Stimulated activated CD8-positive, alpha-beta memory T cell treated with anti-CD3 and anti-CD28 coated beads, Interleukin-4, amount 100 ng/mL, for 1 hour (primary cell): ENCODE measurements at places on chromosomes 3 and 15.

GRCh38 chr15:88702983-88703382 is 64.2 kb downstream of the ISG20 start:
- no peak for DNase-seq

DNA sequence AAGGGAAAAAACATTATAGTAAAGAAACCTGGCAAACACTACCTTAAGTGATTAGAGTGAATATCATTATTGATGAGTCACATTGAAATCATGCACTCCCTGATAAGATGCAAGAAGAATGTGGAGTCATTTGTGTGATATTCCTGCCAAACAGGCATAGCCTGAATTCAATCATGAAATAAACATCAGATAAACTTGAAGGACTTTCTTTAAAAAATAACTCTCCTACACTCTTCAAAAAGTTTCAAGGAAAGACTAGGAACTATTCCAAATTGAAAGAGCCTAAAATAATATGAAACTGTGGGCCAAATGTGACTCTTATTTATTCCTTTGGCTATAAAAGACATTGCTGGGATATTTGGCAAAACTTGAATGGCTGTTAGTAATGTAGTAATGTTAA is 625.7 kb upstream of the LMCD1 start:
- no peak for DNase-seq

- no peak for DNase-seq
Observed at GRCh38 chr3:32991781-32992180, 40.3 kb downstream of the CCR4 start.

- DNase-seq, result no peak
Observed at GRCh38 chr3:126134219-126134975, 46.0 kb downstream of the ALDH1L1 start.

- DNase-seq, result no peak
Observed at GRCh38 chr15:100772892-100773520, 106.6 kb upstream of the ALDH1A3 start.
